ENCODE measurements at places on chromosomes 6 and 20.

DNA sequence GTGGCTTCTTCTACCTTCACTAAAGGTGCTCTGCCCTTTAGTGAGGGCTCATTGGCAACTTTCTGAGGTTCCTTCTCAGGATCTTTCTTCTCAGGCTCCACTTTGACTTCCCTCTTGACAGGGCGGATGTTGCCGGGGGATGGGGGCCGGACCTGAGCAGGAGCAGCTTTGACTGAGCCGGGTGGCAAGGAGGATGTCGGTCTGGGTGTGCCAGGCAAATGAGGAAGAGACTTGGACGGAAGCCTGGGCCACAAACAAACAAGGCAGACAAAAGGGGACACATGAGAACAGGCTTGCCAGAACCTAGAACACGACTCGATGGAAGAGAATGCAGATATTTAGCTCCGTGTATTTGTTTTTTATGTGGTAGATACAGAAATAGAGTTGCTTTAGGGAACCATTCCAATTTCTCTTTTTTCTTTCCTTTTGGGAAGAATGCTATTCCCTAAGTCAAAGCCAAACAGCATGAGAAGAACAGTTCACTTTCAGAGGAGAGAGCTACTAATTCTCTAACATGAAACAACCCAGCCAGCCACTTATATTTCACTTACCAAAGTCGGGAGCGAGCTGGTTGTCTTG, 76.2 kb upstream of the BCLAF1 start:
- DNase-seq: peak; percentile 15

DNA sequence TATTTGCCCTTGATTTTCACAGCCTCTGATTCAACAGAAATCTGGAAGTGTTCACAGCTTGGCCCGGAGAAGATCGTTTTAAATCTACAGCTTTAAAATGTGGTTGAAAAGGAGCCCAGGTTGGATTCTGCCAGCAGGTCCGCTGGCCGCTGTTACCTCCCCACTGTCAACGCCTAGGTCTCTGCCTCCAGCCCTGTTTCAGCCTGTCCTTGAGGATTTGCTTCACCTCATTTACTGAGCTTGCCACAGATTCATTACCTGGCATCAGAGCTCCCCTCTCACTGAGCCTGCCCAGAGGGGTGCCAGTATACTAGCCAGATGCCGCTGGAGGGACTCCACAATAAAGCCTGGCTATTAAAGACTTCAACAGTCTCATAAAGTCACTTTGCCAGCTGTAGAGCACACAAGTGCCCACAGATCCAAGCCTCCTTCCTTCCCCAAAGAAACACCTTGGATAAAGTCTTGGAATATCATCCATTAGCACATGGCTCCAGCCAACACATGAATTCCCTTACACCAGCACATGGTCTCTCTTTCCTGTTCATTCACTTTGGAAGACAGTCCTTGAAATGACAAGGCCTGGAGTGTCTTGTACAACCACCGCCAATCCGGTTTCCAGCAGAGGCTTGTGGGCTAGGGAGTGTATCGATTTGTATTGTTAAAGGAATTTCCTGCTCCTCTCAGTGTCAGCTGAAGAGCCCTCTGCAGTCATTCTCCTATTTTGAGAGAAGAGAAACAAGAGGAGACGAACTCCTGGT, 9.5 kb upstream of the NR2E1 start:
- DNase-seq: no peak

GRCh38 chr6:135842618-135843392, 8.7 kb upstream of the PDE7B start:
- DNase-seq: no peak

GRCh38 chr6:36075656-36076055, 48.0 kb downstream of the MAPK14 start:
- no peak for DNase-seq

DNA sequence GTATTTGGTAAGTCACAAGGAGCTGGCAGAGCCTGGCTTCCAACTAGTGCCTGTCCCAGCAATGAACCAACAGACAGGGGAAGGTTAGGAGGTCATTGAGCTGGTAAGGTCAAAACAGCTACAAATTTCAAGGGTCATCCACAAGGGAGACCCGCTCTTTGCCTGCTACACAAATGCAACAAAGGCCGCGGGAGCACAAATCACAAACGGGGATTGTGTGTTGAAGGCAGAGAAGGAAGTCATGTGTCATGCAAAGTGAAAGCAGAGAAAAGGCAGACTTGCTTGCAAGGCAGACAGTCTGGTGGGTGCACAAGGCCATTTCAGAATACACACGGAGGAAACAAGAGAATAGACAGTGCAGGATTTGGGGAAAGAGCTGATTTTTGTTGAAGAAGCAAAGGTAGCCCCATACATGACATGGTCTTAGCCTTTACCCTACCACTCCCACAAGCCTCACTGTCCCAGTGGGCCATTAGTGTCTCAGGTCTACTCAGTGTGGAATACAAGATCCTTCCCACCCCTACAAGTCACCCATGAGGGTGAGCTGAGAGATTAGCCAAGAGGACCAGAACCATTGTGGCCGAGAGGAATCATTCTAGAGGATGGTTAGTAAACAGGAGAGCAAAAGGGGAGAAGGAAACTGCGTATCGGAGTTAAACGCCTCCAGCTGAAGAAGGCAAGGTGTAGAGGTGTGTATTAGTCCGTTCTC, 18.1 kb upstream of the SAMHD1 start:
- no peak for DNase-seq

DNA sequence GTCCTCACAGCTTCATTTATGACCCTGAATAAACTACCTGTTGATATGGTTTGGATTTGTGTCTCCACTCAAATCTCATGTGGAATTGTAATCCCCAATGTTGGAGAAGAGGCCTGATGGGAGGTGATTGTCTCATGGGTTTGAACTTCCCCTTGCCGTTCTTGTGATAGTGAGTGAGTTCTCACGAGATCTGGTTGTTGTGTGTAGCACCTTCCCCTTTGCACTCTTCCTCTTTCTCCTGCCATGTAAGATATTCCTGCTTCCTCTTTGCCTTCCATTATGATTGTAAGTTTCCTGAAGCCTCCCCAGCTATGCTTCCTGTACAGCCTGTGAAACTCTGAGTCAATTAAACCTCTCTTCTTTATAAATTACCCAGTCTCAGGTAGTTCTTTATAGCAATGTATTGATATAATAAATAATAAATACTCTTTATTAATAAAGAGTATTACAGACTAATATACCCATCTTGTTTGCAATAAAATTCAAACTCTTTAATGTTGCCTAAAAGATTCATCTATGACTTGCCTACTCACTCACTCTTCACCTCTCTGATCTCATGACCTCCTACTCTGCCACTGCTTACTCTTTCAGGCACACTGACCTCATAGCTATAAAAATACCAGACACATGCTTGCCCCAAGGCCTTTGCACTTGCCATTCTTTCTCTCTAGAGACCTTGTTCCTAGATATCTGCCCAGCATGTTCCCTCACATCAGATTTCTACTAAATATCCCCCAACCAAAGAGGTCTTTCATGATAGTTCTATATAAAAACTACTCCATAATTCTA, 256.4 kb upstream of the MARCKS start:
- no peak for DNase-seq

GRCh38 chr6:114431641-114432040, 88.8 kb upstream of the HS3ST5 start:
- no peak for DNase-seq

- DNase-seq: no peak
These were observed 19.8 kb downstream of the PDE7B start for GRCh38 chr6:135871296-135871695.

DNA sequence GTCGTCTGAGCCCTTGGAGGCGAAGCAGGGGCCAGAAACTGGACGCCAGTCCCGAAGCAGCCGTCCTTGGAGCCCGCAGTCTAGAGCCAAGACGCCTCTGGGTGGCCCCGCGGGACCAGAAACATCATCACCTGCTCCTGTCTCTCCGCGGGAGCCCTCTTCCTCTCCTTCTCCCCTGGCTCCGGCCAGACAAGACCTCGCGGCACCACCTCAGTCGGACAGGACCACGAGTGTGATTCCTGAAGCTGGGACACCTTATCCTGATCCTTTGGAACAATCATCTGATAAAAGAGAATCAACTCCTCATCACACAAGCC, 416 bp downstream of the RSPH4A start:
- peak; percentile 13 for DNase-seq

- no peak for DNase-seq
These were observed 14.0 kb upstream of the GMPR start for GRCh38 chr6:16224409-16224808.

- no peak for DNase-seq
These were observed 6.2 kb upstream of the SNAI1 start for GRCh38 chr20:49976542-49976941.

GRCh38 chr20:57069442-57069841, 197.0 kb downstream of the BMP7 start:
- no peak for DNase-seq

- DNase-seq: no peak
These were observed 7.4 kb downstream of the C6orf120 start for GRCh38 chr6:169709293-169709692.

- DNase-seq: peak; percentile 77
These were observed 56.5 kb downstream of the CD40 start for GRCh38 chr20:46174469-46175126.
